ENCODE measurements at places on chromosomes 2 and 18. TPM values are rescaled to one million over a fixed set of nuclear protein-coding genes. Genes with fewer than 3 reads are reported as not detected.

GRCh38 chr2:233563663-233564430 lies 2.7 kb downstream of the USP40 start:
- DNase-seq: no peak

DNA sequence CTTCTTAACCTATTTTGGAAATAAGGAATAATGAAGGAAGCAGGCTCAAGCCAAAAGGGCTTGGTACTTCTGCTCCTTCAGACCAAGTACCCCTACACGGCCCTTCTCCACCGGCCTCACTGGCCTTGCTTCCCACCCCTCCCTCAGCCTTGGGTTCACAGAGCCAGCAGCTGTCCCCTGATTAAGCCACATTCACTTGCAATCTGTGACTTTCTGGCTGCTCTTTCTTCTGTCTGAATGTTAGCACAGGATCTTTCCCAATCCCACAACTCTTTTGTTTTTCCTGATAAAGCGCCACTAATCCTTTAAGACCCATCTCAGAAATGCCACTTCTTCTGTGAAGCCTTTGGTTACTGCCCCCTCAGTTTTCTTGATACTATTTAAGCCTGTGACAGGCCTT lies 52.4 kb downstream of the REEP1 start:
- DNase-seq: no peak

PJVK gene
- 0.15 TPM for total RNA-seq

DNAJC27 gene
- 2.3 TPM for total RNA-seq

GRCh38 chr2:105590780-105591660 lies 153.7 kb upstream of the NCK2 start:
- no peak for DNase-seq

GRCh38 chr2:31241625-31242270 lies 7.8 kb downstream of the EHD3 start:
- DNase-seq: no peak

SPOPL gene
- total RNA-seq: 7.9 TPM

- no peak for DNase-seq
Observed at GRCh38 chr2:51791496-51791895, 759.6 kb upstream of the NRXN1 start.

DNA sequence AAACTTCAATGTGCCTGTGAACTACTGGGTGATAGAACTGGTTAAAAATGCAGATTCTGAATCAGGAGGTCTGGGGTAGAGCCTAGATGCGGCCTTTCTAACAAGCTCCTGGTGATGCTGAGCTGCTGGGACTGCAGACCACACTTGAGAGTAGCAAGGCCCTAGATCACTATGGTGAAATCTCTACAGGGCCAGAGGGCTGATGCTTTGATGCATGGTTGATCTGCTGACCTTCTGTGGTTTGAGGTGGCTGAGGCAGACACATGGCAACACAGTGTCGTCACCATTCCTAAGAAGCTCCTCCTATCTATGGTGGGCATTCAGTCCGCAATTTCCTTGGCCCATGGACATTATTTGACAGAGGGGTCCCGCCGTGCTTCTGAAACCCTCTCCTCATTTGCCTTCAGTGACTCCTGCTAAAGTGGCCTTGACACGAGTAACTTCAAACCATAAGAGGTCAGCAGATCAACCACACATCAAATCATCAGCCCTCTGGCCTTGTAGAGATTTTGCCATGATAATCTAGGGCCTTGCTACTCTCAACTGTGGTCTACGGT lies 19.8 kb downstream of the CCDC68 start:
- no peak for DNase-seq

COLEC11 gene
- 0.29 TPM for total RNA-seq

MOGAT1 gene
- not detected for total RNA-seq

DOK6 gene
- 1.2 TPM for total RNA-seq

RAB1A gene
- 126 TPM for total RNA-seq

RGPD8 gene
- total RNA-seq: 4.6 TPM

DNA sequence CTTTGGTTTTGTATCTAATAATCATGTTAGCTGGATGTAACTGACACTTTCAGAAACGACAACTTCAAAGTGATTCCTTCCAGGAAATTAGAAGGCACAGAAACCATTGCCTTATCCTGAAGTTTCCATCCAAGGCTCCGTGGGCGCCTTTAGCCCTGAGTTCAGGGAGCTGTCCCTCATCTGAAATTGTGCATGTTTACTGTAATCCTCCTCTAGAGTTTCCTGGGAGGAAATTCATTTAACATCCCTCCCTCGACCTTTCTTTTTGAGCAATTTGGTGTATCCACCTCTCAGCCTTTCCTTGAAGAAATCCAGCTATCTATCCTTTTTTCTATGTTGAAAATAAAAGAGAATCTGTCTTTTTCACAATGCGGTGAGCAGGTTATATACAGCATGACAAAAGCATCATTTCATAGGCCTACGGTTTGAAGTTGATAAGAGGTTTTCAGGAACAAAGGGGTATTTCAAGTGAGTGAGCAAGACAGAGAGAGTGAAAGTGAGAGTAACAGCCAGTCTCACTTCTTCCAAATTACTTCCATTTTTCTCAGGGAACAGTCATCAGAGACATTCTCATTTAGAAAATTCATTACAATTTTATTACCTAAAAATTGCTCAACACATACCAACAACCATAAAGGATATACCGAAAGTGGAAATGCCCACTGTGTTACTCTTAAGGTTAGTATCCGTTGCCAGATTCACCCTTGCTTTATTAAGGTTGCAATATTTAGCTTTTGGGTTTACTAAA lies 167.3 kb downstream of the MREG start:
- no peak for DNase-seq

EFEMP1 gene
- 1,158 TPM for total RNA-seq

GBX2 gene
- 5.3 TPM for total RNA-seq

- DNase-seq: peak; percentile 31
Observed at GRCh38 chr2:177550264-177551200, 158.0 kb downstream of the AGPS start.

GRCh38 chr2:161905389-161906046 lies 168.5 kb downstream of the DPP4 start:
- peak; percentile 95 for DNase-seq

DNA sequence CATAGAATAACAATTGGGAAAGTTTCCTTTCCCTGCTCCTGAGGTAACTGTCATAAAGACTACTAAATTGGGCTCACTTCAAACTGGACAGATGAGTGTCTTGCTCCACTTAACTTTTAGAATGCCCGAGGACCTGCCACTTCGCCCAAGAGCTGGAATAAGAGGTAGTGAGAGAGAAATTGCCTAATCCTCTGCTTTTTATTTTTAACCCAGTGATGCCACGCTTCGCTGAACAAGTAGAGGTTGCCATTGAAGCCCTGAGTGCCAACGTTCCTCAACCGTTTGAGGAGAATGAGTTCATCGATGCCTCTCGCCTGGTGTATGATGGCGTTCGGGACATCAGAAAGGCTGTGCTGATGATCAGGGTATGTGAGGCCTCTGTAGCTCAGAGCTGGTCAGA lies 269.4 kb upstream of the LRRTM1 start:
- DNase-seq: no peak

DNA sequence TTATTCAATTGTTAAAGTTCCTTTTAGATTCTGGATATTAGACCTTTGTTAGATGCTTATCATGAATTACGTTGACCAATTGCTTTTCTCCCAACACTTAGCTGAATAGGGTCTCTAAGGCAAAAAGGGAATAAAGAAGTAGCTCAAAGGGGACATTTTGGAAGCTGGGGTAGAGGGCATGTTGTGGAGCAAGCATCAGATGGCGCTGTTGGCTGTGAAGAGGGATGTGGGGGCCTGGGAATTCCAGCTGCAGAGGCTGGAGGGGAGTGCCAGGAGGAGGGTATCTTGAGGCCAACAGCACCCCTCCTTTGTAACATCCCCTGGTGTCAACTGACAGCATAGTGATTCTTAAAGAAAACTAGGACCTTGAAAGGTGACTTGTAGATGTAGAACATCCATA lies 198.2 kb downstream of the ADCYAP1 start:
- no peak for DNase-seq

- DNase-seq: no peak
Observed at GRCh38 chr2:231168460-231169139, 29.8 kb upstream of the ARMC9 start.

DLGAP1 gene
- total RNA-seq: 1.6 TPM

- peak; percentile 48 for DNase-seq
Observed at GRCh38 chr2:78940998-78941397, 84.5 kb upstream of the REG3G start.

RESP18 gene
- not detected for total RNA-seq

DNA sequence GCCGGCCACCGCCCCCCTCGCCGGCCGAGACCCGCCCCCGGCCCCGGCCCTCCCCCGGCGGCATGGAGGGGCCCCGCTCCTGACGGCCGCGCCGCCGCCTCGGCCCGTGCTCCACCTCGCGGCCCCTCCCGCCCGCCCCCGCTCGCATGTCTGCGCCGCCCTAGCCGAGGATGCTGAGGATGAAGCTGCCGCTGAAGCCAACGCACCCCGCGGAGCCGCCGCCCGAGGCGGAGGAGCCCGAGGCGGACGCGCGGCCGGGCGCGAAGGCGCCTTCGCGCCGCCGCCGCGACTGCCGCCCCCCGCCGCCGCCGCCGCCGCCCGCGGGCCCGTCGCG lies 397 bp downstream of the ZCCHC2 start:
- no peak for DNase-seq

DNA sequence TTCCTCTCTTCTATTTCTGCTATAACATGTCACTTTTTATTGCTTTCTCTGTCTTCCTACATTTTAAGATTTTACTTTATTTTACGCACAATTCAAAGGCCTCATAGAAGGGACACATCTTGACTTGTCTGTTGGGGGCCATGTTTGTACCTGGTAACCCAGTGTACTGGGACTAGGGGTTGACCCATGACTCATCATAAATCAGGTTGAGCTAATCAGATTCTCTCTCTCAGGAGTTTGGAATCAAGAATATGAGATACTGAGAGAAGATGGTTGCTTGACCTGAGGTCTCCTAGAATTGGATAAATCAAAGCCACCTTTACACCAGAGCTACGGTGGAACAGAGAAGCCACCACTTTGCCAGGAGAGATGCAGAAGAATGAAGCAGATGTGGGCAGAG lies 153.0 kb downstream of the UXS1 start:
- DNase-seq: no peak

DNA sequence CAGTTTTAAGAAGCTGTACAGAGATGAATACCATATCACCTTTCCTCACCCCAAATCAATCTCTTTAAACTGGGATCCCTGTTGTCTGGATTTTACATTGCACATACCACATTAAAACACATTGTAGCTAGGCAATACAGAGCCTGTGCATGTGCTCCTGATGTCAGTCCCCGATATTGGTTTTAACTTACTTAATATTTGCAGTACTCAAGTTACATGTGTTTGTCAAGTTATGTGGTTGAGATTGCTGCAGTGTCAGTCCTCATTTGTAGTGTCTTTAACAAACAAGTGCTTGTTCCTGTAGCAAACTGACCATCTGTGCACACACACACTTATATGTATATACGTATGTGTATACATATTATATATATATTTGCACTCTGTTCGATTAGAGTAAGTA lies 10.4 kb upstream of the UBE2E3 start:
- no peak for DNase-seq

CTNNA2 gene
- not detected for total RNA-seq

GRCh38 chr18:644395-645004 lies 13.0 kb upstream of the TYMS start:
- DNase-seq: no peak

TMEFF2 gene
- not detected for total RNA-seq

- DNase-seq: no peak
Observed at GRCh38 chr18:38654946-38655345, 1089.3 kb upstream of the CELF4 start.

GRCh38 chr2:97711394-97711711 lies 2.0 kb upstream of the ZAP70 start:
- no peak for DNase-seq

MYO3B gene
- not detected for total RNA-seq

PSMA8 gene
- total RNA-seq: not detected

- no peak for DNase-seq
Observed at GRCh38 chr18:4119127-4119648, 335.9 kb downstream of the DLGAP1 start.

MARCO gene
- total RNA-seq: not detected

CTLA4 gene
- not detected for total RNA-seq

DNA sequence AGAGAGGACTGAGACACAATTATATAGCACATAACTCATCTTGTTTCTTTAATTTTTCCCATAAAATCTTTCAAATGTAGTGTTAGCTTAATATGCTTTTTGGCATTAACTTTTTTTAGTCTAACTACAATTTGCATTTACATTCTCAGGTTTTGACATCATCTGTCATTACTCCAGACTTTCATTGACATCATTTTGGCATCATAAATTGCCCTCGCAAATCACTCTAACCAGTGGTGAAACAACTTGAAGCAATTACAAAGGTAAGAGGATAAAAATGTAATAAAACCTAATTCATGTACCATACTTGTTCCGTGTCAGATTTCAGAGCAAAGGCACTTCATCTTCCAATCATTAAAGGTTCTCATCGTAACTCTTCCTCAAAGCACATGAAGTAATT lies 41.4 kb downstream of the RFX8 start:
- no peak for DNase-seq

DNA sequence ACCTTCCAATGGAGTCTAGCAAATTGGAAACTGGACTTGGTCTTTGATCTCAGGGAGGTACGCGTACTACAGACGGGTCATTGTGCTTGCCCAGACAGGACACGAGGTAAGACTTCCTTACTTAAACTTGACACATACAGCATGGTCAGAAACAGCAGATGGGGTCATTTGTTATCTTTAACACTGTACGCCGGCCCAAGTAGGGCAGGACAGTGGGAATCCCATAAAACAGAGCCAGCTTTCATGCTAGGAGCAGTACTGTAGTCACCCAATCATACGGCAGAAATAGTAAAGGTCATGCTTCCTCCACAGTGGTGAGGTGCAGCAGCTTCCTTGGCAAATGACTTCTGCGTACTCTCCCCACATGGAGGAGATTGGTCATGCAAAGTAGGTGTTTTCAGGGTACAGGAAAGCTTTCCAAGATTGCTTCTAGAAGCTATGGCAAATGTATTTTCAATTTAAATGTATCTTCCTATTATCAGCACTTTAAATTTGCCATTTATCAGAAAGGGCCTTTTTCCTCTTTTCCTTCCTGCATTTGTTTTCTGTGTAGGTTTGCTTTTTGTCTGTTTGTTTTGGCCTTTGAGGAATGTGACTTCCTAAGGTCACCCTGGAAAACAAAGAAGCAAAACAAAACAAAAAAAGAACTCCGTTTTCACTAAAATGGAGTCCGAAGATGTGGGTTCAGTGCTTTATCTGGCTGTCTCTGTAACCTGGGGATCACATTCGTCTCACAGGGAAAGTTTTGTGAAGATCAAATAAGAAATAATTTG lies 74.0 kb upstream of the DSG1 start:
- peak; percentile 14 for DNase-seq

DNA sequence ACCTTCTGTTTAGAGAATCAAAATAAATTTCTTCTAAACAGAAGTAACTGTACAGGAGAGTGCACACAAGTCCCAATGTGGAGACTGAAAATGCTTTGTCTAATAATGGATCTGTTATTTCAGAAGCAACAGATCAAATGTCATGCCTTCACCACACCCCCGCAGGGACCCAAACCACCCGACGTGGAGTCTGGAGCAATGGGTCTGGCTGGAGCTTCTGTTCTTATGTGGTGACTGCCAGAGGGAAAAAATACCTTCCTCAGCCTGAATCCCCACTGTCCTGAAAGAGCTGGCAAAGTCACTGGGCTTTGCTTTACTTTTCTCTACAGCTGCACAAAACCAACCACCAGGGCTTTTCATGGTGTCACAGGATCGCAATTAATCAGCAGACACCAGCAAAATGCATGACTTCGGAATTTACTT lies 119.0 kb upstream of the ZFP36L2 start:
- DNase-seq: no peak
